Activated CD4-positive, alpha-beta T cell treated with anti-CD3 and anti-CD28 coated beads for 48 hours (primary cell): ENCODE measurements at places on chromosomes 11 and 22.

- no peak for DNase-seq
These were observed 212.0 kb upstream of the CHORDC1 start for GRCh38 chr11:90434858-90435257.

DNA sequence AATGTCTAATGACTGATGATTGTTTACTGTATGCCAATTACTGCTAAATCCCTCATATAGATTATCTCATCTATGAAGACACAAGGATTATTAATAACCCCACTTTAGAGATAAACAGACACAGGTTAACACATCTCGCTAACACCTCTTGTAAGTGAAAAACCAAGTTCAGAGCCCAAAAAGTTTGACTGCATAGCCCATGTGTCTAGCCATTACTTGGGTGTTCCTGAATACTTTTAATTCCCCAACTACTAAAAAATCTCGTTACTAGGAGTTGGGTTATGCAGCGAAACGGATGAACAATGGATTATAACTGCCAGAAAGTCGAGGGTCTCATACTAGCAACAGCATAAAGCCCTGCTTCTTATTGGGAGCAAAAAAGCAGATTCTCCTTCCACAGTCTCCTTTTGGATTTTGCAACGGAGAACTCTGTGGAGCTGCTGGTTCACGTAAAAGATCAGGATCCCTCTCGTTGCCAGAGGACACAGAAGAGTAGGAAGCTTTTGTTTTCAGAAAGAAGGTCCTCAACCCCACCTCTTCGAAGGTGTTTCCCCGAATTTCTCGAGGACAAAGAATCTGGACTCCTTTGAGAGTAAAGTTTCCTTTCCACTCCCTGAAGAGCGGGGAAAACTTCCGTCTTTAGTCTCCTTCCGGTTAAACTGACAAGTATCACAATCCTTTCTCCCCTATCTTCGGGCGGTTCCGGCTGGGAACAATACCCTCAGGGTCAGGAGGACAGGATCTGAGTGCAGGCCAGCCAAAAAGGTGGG is 979 bp downstream of the ZBED5 start:
- DNase-seq: no peak

DNA sequence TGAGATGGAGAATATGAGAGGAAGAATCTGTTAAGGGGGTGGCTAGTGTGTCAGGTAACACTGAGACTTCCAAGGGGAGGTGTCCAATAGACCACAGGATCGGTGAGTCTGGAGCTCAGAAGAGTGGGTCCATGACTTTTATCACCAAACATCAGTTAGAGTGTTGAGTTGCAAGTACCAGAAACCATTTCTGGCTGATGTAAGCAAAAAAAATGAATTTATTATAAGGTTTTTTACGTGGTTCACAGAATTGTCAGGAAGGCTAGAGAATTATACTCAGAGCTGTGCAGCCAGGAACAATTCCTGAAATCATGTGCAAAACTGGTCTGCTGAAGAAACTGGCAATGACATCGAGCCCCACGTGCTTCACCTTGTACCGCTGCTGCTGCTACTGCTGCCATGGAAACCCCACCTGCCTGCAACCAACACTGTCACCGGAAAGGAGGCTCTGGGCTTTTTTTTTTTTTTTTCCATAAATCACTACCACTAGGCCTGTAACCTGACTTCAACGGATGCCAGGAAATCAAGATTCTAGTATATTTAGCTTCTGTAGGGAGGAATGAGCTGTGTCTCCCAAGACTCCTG is 16.6 kb upstream of the STK33 start:
- peak; percentile 34 for DNase-seq

GRCh38 chr22:29717789-29718188 is 2.0 kb upstream of the CABP7 start:
- DNase-seq: no peak

GRCh38 chr11:10493041-10493663 is 38.1 kb downstream of the AMPD3 start:
- no peak for DNase-seq
